ENCODE measurements at places on chromosomes 1 and 21.

GRCh38 chr1:234515821-234516241, 36.9 kb upstream of the TARBP1 start:
- no peak for DNase-seq

- no peak for DNase-seq
Observed at GRCh38 chr1:114337417-114337816, 173.6 kb downstream of the TRIM33 start.

DNA sequence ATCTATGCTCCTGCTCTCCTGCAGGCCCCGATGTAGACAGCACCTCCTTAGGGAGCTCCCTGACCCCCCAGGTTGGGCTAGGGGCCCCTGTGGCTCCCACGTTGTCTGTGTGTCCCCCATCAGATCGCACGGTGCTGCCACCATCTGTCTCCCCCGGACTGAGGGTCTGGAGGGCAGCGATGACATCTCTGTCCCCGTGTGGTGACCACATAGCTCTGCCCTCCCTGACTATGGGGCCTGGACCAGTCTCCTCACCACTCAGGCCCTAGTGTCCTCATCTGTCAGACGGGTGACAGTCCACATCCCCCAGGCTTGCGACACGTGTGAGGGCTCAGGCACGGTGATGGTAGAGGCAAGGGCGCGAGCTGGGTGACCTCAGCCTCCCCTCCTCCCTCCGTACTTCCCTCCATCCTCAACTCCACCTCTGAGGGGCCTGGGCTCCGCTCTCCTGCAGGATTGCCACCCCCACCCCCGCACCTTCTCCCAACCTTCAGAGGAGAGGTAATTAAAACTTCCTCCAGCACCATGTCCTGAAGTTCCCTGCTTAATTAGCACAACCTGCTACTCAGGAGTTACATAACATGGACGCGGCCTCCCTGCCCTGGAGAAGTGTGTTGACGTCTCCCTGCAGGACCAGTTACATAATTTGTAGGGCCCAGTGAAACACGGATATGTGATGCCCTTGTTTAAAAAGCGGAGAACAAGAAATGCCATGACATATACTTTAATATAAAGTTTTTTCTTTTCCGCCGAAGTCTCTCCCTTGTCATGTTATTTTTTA, 288.2 kb downstream of the PTPRU start:
- DNase-seq = no peak

DNA sequence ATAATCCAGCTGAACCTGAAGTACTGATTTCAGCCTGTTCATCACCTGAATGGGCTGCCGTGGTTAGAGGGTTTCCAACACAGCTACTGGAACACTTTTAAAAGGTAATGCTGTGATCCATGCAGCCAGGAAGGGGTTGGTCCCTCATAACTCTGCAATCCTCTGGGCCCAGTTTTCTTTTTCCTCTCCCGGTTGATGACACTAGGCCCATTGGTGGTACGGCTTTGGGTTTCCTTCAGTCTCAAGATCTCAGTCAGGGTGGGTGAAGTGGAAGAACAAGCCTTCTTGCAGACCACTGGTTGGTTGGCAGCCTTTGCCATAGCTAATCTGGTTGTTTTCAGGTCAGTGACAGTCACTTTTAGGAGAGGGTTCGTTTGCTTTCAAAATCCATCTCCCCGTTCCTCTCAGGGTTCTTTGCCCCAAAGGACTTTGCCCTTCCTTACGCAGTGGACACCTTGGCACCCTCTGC, 502 bp upstream of the SLC35A3 start:
- no peak for DNase-seq

DNA sequence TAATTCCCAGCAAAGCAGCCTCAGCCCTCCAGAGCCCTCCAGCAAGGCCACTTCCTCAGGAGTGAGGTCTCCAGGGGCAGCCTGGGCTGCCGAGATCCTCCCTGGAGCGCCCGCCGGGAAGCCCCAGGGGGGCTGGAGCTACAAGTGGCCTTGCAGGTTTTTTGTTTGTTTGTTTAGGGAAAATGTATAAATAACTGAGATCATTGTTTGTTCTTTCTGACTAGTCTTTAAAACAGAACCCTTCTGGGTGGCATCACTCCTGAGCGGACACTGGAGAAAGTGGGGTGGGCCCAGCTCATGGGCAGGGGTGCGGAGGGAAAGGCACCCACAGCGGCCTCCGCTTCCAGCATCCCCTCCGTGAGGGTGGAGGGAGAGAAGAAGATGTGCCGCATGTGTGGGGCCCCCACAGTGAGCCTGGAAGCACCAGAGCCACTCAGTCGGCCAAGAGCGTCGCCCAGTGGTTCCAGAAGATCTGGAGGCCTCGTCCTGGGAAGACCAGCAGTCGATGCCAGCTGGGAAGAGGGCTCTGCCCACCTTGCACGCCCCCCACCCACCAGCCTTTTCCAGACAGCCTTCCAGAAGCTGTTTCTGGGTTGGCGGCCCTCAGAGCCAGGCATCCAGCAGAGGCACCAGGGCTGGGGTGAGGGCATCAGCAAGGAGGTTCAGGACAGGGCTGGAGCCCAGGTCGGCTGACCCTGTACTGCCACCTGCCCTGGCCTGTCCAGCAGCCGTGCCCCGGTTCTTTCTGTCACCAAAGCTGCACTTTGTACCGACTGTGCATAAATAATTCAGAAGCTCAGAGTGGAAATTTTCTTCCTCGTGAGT, 34.6 kb downstream of the TFF3 start:
- no peak for DNase-seq

DNA sequence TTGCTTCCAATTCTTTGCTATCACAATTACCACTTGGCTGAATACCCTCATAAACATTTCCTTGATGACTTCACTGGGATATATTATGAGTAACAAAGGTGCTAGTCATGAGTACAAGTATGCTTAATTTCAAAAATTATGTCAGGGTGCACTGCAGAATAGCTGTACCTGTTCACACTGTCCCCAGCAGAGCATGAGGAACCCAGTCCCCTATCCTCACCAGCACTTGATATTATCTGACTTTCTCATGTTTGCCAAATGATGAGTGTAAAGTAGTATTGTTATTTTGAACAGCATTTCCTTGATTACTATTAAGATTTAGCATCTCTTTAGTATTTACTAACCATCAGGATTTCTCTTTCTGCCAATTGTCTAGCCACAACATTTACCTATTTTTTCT, 33.5 kb upstream of the TNFSF4 start:
- no peak for DNase-seq

GRCh38 chr1:22105611-22106207, 37.2 kb downstream of the WNT4 start:
- DNase-seq = no peak

DNA sequence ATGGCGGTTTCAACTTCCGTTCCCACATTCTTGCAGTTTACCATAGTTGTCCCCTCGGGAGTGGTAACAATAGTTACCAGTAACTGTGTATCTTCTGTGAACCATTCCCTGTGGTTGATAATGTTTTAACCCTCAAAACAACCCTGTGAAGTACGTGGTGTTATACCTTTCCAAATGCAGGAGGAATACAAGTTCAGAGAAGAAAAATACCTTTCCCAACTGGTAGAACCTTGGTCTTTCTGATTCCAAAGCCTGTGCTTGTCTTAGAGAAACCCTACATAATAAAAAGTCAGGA, 789 bp downstream of the BTF3L4 start:
- no peak for DNase-seq

- DNase-seq = peak; percentile 32
Observed at GRCh38 chr1:236066828-236067386, 2.0 kb upstream of the NID1 start.

DNA sequence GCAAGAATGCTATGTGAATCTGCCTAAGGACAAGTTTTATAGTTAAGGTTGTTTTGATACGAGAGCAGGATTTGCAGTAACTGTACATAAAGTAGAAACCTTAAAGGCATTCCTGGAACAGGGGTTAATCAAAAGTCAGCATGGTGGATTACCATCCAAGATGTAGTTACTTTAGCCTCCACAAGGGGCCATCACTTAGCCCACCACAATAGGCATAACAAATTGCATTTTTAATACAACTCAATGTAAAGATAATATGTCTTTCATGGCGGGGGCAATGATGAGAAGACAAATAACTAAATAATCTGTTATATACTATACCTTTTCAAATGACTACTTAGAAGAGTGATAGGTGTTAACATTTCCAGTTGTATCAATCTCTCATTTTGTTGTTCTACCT, 611.2 kb upstream of the ADGRL4 start:
- DNase-seq = no peak

- no peak for DNase-seq
Observed at GRCh38 chr1:154495496-154496273, 6.3 kb upstream of the TDRD10 start.

- DNase-seq = no peak
Observed at GRCh38 chr21:31332525-31332924, 11.5 kb downstream of the TIAM1 start.

GRCh38 chr1:116111524-116112021, 374 bp downstream of the MAB21L3 start:
- no peak for DNase-seq

GRCh38 chr1:42674214-42674613, 8.0 kb upstream of the YBX1 start:
- no peak for DNase-seq

- no peak for DNase-seq
Observed at GRCh38 chr1:18118078-18118477, 10.5 kb downstream of the IGSF21 start.

DNA sequence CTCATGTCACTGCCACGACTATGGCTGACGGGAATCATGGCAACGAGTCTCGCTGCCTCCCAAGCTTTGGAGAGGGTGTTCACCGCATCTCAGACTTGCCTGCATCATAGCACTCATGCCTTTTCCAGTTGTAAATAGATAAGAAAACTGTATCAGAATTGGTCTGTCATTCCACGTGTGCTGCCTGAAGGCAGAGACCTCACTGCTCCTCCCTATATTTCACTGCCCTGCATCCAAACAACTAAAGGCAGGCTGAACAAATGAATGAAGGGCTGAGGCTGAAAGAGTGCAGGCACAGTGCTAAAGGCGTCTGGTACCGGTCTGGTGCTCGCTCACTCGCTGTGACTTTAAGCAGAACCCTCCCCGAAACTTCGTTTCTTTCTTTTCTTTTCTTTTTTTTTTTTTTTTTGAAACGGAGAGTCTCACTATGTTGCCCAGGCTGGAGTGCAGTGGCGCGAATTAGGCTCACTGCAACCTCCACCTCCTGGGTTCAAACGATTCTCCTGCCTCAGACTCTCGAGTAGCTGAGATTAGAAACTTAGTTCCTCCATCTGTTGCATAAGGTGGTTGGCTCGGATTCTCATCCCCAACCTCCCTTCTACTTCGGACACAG, 542 bp downstream of the EIF2B3 start:
- no peak for DNase-seq

DNA sequence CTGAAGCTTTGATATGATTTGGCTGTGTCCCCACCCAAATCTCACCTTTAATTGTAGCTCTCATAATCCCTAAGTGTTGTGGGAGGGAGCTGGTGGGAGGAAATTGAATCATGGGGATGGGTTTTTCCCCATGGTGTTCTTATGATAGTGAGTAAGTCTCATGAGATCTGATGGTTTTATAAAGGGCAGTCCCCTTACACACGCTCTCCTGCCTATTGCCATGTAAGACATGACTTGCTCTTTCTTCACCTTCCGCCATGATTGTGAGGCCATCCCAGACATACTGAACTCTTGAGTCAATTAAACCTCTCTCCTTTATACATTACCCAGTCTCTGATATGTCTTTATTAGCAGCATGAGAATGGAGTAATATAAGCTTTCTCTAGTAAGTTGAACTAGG, 261.9 kb downstream of the HLX start:
- DNase-seq = no peak

- DNase-seq = no peak
Observed at GRCh38 chr1:239819096-239819495, 272.6 kb upstream of the FMN2 start.

DNA sequence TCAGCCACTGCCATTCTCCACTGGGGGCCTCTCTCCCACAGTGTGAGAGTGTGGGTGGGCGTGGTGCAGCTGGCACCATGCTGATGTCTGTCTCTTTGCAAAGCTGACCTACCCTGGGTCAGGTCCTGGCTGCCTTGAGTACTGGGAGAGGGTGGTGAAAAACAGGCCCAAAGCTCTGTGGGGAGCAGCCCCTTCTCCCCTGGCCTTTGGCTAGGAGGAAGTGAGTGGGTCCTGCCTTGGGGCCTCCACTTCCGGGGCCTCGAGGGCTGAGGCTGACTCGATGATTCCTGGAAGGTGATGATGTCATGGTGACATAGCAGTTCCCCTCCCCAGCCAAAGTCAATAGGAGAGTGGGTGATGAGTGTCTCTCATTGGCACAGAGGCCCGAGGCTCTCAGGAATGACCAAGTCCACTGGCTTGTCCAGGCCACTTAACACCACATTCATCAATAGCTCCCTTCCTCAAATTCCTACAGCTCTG, 53.0 kb downstream of the IER5 start:
- peak; percentile 64 for DNase-seq

DNA sequence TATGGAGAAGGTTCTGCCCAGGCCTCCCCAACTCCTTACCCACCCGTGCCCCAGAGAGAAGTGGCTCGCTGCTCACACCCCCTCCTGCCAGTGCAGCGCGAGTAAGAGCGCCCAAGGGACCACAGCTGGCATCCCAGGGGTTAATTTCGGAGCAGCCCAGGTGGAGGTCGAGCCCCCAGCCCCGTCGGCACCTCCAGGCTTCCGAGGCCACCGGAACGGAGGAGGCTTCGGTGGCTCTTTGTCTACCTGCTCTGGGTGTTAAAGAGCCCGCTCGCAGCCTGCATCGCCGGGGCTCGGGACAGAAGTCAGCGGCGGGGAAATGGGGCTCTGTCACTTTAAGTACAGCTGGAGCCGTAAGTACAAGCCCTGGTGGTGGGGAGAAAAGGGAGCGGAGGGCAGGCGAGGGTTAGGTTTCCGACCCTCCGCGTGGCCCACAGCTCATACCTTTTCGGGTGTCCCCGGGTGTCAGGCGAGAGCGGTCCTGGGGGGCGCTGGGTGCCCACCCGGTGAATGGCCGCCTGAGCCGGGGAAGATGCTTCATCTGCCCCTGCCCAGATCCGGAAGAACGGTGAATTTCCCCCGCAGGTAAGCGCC, 89.4 kb upstream of the IPO9 start:
- DNase-seq = peak; percentile 20

DNA sequence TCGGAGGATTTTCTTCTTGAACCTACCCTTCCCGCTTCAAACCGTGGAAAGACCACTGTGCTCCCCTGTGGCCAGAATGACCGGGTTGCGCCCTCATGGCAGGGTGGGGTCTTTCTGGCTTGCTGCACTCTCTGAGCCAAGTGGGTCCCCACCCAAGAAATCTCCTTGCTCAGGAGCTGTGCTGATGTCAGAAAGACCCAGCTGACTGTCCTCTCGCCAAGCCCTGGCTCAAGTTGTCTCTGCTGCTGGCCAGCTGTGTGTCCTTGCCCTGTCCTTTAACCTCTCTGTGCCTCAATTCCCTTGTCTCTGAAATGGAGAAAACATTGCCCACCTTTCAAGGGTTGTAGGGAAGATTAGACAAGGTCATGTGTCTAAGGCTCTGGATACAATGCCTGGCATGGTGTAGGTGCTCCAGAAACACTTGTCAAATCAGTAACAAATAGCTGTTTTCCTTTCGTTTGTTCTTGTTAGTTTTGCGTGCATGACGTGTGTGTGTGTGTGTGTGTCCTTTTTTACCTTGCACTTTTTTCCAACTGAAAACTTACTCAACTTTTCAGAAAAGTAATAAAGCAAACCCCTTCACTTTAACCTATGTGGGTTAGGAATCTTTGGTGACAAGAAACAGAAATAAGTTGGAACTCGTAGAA, 41.1 kb upstream of the RPL11 start:
- no peak for DNase-seq

GRCh38 chr21:45253180-45253579, 34.5 kb downstream of the POFUT2 start:
- DNase-seq = no peak

GRCh38 chr1:24018611-24019580, 38.8 kb upstream of the SRSF10 start:
- DNase-seq = no peak
